ENCODE measurements at places on chromosomes 1 and 21.

GRCh38 chr1:184773762-184774320, 19.2 kb upstream of the EDEM3 start:
- no peak for DNase-seq

GRCh38 chr1:178047403-178048093, 46.4 kb upstream of the RASAL2 start:
- no peak for DNase-seq

DNA sequence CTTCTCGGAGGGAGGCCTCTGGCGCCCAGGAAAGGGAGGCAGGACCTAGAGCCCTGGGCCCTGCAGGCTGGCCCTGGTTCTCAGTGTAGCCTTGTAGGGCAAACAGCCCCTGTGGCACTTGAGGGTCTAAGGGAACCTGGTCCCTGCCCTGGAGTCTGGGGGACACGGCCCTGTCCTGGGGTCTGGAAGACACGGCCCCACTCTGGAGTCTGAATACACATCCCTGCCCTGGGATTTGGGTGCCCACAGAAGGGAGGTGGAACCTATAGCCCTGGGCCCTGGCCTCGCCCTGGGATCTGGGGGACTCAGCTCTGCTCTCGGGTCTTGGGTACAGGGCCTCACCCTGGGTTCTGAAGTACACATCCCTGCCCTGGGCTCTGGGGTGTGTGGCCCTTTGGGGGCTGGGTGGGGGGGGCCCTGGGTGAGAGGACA, 97.9 kb downstream of the OBSCN start:
- DNase-seq = no peak

GRCh38 chr21:42093186-42093585, 22.1 kb downstream of the UMODL1 start:
- DNase-seq = no peak

GRCh38 chr1:46811053-46811452, 12.2 kb downstream of the CYP4B1 start:
- no peak for DNase-seq

- no peak for DNase-seq
These were observed 3.0 kb downstream of the TAS1R2 start for GRCh38 chr1:18856435-18856834.

DNA sequence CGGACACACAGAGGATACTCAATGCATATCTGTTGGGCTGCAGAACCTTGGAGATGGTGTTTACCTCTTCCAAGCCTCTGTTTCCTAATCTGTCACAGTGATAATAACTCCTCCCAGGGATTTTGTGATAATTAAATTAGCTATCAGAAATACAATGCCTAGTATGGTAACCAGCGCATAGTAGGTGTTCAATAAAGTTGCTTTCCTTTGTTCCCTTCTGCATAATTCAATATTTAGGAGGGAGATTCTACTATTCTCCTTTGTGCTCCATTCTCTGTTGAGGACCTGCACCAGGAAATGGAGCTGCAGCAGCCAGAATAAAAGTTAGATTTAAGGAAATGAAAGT, 3.4 kb upstream of the CSF3R start:
- no peak for DNase-seq

DNA sequence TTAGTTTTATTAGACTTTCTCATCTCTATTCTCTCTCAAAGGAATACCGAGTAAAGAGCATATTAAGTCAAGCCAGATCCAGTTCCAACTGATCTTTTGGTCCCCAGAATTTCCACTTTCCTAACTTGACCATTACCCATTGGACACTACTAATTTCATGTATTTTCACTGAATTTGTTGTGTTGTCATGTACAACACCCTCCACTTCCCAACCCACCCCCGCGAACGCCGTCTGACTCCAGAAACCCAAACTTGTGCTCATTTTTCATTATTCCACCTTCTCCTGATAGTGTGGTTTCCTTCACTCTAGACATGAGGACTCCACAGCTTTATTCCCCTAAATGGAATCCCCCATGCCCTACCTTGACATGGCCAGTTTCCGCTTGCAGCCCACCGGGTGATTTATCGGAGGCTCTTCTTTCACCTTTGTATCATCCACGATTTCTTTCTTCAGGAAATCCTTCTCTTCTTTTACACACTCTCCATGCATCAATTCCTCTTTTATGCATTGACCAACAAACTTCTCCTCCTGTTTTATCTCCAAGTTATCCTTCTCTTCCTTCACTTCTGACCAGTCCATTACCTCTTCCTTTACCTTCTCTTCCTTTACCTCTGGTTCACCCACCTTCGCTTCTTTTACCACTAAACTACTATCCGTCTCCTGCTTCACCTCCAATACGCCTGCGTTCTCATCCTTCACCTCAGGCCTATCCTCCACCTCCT, 805 bp downstream of the ZNHIT6 start:
- no peak for DNase-seq

GRCh38 chr1:19123837-19124236, 86.2 kb downstream of the UBR4 start:
- DNase-seq = peak; percentile 20

- DNase-seq = no peak
These were observed 73.1 kb upstream of the TMEM51 start for GRCh38 chr1:15080328-15081007.

DNA sequence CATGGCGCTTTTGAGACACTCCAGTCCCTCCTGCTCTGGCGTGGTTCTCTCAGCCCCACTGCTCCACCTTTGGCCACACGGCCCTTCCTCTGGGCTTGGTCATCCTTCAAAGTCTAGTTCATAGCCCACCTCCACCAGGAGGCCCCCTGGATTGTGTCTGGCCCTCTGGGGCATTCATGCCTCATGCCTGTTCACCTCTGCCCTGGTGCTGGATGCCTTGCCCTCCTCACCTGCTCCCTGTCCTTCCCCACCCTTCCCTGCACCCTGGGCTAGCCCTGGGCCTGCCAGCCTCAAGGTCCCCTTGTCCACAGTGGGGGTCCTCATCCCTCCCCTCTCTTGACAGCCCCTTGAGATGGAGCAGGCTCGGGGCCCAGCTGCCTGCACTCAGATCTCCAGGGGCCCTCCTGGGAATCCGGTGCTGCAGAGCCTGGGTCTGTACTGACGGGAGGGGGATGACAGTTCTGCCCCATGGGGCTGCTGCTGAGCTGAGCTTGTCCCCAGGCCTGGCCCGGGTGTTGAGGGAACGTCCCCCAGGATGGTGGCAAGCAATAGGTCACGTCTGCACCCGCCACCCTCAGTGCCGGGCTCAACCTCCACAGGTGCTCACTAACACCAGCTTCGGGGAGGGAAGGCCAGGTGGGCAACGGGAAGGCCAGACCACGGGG, 18.4 kb downstream of the PRXL2B start:
- no peak for DNase-seq

GRCh38 chr1:205947024-205947423, 3.8 kb upstream of the SLC26A9 start:
- no peak for DNase-seq

GRCh38 chr1:175390522-175391254, 198.1 kb upstream of the KIAA0040 start:
- DNase-seq = no peak

DNA sequence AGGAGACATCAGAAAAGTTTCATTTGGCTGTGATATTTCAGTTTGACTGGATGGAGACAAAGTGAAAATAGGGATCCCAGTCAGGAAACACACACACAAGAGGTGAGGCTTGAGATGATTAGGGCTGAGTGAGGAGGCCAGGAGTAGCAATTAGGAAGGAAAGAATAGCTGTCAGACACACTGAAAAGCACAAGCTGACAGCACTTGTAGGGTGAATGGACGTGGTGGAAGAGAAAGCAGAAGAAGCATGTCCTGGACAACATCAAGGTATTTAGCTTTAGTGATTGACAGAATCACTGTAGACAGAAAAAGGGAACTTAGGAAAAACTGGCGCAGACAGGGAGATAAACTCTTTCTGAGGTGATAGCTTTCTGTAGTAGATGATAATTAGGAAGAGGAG, 347.7 kb downstream of the TGFB2 start:
- DNase-seq = no peak

GRCh38 chr1:93992954-93993353, 83.7 kb upstream of the GCLM start:
- DNase-seq = no peak

GRCh38 chr1:59892841-59893811, 33.4 kb downstream of the CYP2J2 start:
- DNase-seq = no peak

- DNase-seq = no peak
These were observed 117.3 kb downstream of the MAB21L3 start for GRCh38 chr1:116228511-116228910.

- DNase-seq = no peak
These were observed 479.4 kb downstream of the KCNT2 start for GRCh38 chr1:196128835-196129234.

DNA sequence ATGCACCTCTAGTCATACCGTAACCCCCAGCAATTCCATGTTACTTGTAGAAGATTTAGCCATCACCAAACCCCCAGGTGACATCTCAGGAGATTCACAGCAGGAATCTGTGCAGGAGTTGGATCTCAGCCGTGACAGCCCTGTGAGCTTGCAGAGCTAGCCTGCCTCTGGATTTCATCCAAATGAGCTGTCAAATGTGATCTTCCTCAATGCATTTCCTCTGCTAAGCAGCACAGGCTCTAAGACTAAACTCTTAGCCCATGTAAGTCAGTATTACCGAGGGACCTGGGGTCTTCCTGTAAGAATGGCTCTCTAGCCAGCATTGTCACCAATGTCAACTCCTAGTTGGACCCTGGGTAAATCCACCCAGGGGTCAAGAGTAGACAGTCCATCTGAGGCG, 41.7 kb downstream of the UMODL1 start:
- no peak for DNase-seq

- peak; percentile 77 for DNase-seq
These were observed 8.8 kb downstream of the ZNF683 start for GRCh38 chr1:26363549-26364448.

DNA sequence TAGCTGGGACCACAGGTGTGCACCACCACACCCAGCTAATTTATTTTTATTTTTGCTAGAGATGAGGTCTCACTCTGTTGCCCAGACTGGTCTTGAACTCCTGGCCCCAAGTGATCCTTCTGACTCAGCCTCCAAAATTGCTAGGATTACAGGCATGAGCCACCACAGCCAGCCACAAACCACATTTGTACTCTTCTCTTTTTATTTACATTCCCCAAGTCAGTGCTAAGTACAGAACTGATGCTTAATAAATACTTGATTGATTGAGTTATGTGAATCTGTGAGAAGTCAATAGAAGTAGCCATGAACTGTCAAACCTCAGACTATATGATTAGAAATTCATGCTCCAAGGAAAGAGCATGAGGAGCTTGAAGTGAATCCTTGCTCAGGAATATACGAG, 48.5 kb upstream of the S1PR1 start:
- DNase-seq = no peak

DNA sequence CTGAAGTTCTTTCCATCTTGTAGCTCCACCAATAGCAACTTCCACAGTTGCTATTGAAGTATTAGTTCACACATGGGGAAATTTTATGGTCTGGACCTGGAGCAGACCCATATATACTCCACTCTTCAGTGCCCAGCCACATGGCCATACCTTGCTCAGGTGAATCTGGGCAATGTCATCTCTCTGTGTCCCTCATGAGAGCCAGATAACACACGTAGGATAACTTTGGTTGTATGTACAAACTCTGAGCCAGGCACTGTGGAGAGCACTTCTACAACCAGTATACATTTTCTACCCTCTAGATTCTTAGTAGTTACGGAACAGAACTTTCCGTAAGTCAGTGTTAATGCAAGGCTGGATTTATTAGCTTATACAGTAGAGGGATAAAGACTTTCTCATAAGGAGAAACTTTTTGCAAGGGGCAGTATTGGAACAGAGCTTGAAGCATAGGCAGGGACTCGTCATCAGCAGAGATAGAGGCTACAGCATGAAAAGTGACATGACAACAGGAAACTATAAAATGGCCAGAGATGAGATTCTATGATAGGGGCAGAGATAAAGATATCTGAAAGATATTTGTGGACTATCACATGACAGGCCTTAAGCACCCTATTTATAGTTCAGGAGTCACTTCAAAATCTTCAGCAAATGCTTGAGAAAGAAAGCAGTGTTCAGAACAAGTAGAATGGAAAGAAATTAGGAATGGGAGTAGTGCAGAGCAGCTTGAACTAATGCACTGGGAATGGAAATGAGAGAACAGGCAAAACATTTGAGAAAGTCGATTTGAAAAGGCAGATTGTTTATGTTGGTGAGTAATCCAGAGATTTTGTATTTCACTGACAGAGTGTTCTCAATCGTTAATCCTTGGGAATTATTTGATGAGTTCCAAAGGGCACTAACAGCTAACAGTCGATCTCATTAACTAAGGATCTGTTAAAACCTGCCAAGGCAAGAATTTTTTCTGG, 481.8 kb downstream of the USP25 start:
- no peak for DNase-seq

- no peak for DNase-seq
These were observed 9.0 kb downstream of the SLC9A1 start for GRCh38 chr1:27145934-27146354.

DNA sequence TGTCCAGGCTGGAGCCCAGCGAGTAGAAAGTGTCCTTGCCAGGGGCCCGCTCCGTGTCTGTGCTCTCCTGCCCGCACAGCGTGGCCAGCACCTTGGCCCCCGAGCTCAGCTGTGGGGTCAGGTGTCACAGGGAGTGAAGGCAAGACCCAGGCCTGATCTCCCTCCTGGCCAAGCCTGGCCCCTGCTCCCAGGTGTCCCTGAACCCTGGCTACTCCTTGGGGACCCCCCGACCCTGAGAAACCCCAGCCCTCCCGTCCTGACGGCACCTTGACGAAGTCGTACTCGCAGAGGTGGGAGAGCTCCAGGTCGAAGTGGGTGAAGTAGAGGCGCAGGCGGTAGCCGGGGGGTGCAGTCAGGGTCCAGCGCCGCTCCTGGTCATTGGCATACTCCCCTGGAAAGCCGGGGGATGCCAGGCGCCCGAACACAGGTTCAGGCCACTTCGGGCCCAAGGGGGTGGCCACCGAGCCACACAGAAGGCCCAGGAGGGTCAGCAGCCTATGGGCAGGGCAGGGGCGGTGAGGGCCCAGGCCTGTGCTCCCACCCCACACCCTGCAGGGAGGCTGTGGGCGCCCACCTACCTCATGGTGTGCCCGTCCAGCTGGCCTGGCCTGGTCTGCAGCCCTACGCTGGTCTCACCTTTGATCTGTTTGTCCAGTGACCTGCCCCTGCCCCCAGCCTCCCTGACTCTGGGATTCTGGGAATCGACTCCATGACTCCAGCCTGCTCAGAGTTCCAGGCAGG, at the start of gene MASP2:
Gene MASP2 (minus strand): TSS at position 615 of the 741 bp plus-strand sequence. CDS start 32 bp downstream, at position 583.
- no peak for DNase-seq
